ENCODE measurements at places on chromosomes 3 and 15. TPM values are rescaled to one million over a fixed set of nuclear protein-coding genes. Genes with fewer than 3 reads are reported as not detected.
A peak's percentile ranks its signal among the peaks of the same experiment; 100 is the strongest.

Gene APOD
- not detected for total RNA-seq

- no peak for DNase-seq
These were observed 65.8 kb downstream of the ZNF280D start for GRCh38 chr15:56667517-56667916.

Gene ROPN1
- total RNA-seq = not detected

- no peak for DNase-seq
These were observed 134.8 kb downstream of the CHDH start for GRCh38 chr3:53711387-53711786.

GRCh38 chr3:63631670-63632069, 20.8 kb upstream of the SNTN start:
- no peak for DNase-seq

GRCh38 chr3:152626226-152626625, 208.7 kb upstream of the P2RY1 start:
- DNase-seq = no peak

DNA sequence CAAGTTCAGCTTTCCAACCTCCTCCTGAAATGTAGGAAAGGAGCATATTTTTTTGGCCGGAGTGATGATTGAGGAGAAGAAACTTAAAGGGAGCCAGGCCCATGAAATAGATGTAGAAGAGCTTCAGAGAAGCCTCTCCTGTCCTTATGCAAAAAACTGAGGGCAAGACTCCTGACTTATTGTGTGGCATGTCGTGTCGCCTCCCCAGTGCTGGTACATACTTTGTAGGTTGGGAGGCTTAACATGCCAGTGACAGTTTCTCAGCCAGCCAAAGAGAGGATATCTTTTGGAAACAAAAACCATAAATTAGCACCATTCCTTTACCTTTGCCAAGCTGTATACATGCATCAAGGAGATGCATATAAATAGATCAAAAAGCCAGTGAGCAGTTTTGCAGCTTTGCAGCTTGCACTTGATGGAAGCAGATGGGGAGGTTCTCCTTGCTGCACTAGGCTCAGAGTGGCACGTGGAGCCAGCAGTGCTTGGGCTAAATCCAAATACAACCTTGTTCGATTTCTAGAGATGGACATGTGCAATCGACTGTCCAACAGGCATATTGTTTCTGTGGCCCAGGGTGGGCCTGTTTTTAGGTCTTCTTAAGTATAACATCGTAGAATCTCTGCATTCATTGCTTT, 10.2 kb downstream of the SLCO3A1 start:
- no peak for DNase-seq

Gene CIB2
- 131 TPM for total RNA-seq

GRCh38 chr15:79028411-79028964, 62.1 kb downstream of the RASGRF1 start:
- peak; percentile 69 for DNase-seq

DNA sequence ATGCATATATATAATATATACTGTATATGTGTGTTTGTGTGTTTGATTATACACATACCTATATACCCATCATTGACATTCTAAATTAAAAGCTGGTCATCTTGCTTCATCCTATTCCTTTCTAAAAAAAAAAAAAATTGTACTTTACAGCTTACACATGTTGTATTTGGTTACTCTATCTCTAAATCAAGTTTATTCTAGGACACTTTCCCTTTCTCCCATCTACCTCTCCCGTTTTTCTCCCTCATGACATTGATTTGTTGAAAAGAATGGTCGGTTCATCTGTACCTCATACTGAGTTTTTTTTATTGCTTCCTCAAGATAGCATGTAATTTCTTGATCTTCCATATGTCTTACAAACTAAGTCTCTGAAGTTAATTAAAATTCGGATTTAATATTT, 26.9 kb downstream of the GABPB1 start:
- no peak for DNase-seq

- peak; percentile 62 for DNase-seq
These were observed 1.9 kb downstream of the KLHDC8B start for GRCh38 chr3:49173116-49173791.

Gene SCN5A
- total RNA-seq = 4.8 TPM

DNA sequence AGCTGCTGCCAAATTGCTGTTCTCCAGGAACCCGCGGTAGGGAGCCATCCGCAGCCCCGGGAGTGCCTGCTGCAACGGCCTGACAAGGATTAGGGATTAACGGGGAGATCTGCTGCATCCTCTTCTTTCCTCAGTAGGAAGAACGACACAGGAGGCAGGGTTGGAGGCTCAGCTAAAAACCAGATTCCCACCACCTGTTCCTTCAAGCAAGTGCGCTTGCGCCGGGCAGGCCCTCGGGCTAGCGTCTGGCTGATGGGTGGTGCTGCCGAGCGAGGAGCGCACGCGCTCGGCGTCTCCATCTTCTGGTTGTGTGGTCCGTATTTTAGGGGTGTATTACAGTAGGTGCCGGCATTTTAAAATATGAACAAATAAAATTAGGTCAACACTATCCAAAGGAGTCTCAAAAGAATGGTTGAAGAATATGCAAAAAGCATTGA, 25.4 kb upstream of the SLC25A26 start:
- DNase-seq = peak; percentile 79

DNA sequence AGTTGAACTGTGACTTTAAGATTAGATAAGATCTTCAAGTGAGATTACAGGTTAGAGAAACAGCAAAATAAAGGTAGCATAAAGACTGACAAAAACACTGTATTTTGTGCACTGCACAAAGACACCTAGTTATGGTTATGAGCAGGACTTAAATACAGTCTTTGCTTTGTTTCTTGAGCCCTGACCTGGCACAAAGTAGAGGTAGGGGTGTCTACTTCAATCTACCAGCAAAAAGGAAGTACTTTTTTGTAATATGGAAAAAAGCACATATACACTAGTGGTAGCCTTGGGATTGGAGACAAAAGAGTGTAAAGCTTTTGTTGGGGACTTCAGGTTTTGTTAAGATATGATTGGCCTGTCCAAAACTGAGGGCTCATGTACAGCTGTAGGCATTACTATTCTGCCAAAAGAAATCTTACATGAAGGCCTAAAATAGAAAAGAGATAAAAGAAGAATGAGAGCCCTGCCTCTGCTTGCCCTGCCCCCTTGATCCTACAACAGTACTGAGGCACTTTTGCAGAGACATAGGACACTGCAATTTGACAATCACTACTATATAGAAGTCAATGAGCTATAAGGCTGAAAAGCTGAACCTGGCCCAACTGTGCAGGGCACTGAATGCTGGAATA, 194.3 kb downstream of the CBLB start:
- DNase-seq = no peak

GRCh38 chr15:34436956-34437442, 609 bp downstream of the GOLGA8A start:
- peak; percentile 55 for DNase-seq

Gene LNP1
- total RNA-seq = 2.0 TPM

GRCh38 chr3:945738-946137, 147.1 kb upstream of the CNTN6 start:
- no peak for DNase-seq

DNA sequence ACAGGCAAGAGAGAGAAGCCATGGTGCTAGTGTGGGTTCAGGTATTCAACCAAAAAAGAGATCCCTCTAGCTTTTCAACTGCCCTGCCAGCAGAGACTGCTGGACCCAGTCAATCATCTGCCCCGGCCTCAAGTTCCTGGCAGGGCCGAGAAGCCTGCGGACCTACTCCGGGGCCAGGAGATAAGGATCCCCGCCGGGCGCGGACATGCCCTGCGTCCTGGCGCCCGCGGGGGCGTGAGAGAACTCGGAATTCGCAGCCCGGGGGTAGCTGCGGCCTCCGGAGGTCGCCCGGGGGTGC, 821 bp upstream of the MAGI1 start:
- DNase-seq = no peak

DNA sequence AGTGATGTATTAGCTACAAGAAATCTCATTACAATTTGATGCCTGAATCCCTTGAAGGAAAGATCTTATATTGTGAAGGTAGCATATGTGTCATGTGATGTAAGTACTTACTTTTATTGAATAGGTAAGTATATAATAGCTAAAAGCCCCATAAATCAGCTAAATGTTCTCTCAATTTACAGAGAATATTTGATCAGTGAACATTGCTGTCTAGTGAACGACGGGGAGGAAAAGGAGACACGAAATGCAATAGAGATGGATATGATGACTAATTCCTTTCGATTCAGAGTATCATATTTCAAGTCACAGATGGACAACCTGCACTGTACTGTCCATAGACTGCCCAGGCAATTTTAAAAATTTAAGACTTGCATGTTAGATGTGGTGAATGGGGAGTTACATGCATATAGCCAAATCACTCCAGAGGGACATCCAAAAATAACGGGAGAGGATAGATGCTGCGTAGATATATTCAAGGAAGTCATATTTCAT, 462.1 kb upstream of the CDIN1 start:
- no peak for DNase-seq

Data from glutamatergic neuron (in vitro differentiated cells).